Esophagus squamous epithelium (tissue), 5 donors: ENCODE measurements at places on chromosomes 5 and 9.
A peak's percentile ranks its signal among the peaks of the same experiment; 100 is the strongest.

- DNase-seq, result peak; percentile 9
Measured at GRCh38 chr9:105694848-105695581, 674 bp downstream of the TMEM38B start.

GRCh38 chr9:16715404-16715803 is 155.1 kb downstream of the BNC2 start:
- DNase-seq, result no peak

GRCh38 chr5:81420039-81420667 is 26.2 kb upstream of the ACOT12 start:
- DNase-seq, result no peak

- DNase-seq, result no peak
Measured at GRCh38 chr9:2761424-2761823, 44.1 kb downstream of the KCNV2 start.

DNA sequence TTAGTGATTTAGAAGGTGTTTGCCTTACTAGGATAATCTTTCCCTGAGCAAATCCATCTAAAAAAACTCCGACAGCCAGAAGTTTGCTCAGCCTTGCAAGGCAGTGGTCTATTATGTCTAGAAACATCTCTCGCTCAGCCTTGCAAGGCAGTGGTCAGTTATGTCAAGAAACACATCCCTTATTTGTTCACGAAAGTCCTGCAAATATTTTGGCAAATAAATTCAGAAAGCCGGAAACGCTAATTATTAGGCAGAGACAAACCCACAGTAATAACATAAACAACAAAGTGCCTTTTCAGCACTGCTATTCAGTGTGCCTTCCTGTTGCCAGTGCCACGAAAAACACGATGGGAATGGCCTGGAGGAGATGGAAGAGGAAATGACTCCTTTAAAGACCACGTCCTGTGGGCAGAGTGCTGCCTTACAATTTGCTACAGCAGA is 184.5 kb downstream of the GNAQ start:
- no peak for DNase-seq

DNA sequence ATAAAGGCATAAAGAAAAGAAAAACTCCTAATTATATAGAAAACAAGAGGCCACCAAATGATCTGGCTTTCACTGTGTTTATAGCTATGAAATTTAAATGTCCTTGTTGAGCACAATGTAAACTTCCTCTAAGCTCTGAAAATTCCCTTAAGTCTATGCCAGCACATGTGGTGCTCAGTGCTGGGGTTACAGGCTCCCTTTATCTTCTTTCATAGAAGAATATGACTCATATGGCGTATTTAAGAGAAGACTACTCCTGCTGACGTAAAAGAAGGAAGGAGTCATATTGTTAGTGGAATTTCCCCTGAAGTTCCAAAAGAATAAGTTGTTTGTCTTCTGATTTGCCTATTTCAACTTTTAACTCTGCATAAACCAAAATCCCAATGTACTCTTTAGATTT is 30.4 kb downstream of the RNF145 start:
- DNase-seq, result no peak

DNA sequence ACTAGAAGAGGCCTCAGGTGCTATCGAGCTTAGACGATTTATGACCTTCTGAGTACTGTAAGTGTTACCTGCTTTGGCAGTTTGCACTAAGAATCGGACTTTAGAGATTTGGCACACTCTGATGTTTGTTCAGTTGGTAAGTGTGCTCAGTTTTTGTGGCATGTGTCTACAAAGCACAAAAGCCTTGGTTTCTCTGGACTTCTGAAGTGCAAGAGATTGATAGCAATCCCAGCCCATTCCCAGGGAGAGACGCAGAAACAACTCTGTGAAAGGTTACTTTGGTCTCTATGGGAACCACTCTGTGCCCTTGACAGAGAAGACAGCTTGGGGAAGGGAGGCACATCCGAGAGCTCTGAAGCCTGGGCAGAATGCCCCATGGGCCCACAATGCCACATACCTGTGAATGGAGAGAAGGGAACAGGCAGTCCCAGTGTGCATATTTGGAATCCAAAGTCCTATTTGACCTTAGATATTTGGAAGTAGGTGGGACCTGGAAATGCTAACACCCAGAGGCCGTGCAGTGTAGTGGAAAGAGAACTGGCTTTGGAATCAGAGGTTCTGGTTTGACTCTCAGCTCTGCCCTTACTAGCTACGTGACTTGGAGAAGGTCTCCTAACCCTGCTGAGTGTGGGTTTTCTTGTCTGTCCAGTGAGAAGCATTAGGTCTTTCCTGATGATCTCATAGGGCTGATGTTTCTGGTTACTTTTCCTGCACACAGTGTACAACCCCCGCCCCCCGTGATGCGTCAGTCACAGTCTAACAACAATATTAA is 194.3 kb upstream of the VLDLR start:
- no peak for DNase-seq

- DNase-seq, result no peak
Measured at GRCh38 chr5:179783128-179783527, 10.7 kb upstream of the LTC4S start.

GRCh38 chr5:180170106-180170809 is 38.8 kb downstream of the RASGEF1C start:
- DNase-seq, result no peak

- DNase-seq, result no peak
Measured at GRCh38 chr9:6224393-6225154, 9.0 kb downstream of the IL33 start.

- no peak for DNase-seq
Measured at GRCh38 chr9:98449871-98450270, 194.4 kb upstream of the TBC1D2 start.

- no peak for DNase-seq
Measured at GRCh38 chr9:94300470-94301301, 27.8 kb downstream of the NUTM2F start.

- DNase-seq, result no peak
Measured at GRCh38 chr9:72154468-72155285, 5.4 kb downstream of the GDA start.

DNA sequence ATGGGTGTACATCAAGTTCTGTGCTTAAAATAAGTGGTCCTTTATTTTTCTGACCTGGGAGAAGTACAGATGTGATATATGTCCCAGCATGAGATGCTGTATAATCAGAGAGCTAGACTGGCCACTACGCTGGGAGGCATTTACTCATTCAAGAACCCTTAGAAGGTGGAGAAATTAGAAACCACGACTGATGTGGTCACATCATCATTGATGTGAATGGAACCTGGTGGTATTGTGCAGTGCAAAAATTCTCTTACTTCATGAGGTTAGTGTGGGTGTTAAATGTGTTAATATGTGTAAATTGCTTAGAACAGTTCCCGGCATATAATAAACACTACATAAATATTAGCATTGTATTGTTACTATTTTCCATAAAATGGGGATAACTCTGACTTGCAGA is 69.5 kb upstream of the CKMT2 start:
- no peak for DNase-seq

DNA sequence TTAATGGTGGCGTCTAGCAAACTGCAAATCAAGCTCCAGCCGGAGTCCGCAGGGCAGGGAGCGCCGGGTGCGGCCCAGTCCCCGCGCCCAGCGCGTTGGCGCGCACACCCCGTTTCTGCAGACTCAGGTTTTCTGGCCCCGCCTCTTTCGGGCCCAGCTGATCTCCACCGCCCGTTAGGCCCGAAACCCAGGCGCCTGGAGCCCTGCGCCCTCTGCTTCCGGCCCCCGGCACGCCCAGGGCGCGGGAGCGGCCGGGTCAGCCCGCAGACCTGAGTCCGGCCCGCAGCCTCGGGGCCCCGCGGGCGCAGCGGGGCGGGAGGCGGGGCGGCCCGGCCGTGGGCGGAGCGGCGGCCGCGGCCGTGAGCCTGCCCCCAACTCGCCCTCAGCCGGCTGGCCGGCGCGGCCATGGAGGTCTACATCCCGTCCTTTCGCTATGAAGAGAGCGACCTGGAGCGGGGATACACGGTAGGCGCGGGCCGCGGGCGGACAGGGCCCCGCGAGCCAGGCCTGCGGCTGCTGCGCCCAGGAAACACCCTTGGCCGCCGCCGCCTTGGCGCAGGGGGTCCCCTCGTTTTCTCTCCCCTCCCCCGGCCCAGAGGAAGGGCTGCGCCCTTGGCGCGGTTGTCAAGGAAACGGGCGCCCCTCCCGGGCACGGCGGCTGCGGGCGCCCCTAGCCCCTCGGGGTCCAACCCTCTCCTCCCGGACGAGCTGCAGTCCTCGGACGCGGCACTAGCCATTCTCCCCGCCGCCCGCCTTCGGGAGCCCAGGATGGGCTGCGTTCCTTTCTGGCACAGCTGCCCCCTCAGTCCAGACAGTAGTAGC is at the start of gene SNX24:
SNX24 (plus strand) TSS at position 385 of the 822 bp plus-strand sequence; CDS start at position 406, 21 bp downstream.
- DNase-seq, result peak; percentile 26

GRCh38 chr5:45800331-45800730 is 104.2 kb upstream of the HCN1 start:
- no peak for DNase-seq
